Activated T-cell treated with anti-CD3 and anti-CD28 coated beads, Interleukin-2, amount 50 U/mL, for 72 hours (primary cell): ENCODE measurements at places on chromosomes 6 and 20. TPM values are rescaled to one million over a fixed set of nuclear protein-coding genes. Genes with fewer than 3 reads are reported as not detected.

GRCh38 chr6:51842804-51843378, 244.5 kb downstream of the PKHD1 start:
- H3K4me3 ChIP-seq = no peak overlapping the region
- no peak overlapping the region for H3K27ac ChIP-seq
- no peaks in the 10 kb centered on the region for H3K27me3 ChIP-seq
- H3K4me1 ChIP-seq = no peaks in the 10 kb centered on the region
- no peaks in the 10 kb centered on the region for H3K36me3 ChIP-seq

GRCh38 chr20:53706008-53706465, 112.4 kb upstream of the ZNF217 start:
- peaks cover 54% of the 10 kb centered on the region for H3K4me1 ChIP-seq
- no peak for DNase-seq
- peak overlapping the region; percentile 94 for H3K27ac ChIP-seq
- H3K36me3 ChIP-seq = no peaks in the 10 kb centered on the region

GRCh38 chr6:11188161-11188915, 44.1 kb downstream of the NEDD9 start:
- H3K27ac ChIP-seq = peak overlapping the region; percentile 41
- DNase-seq = no peak
- no peaks in the 10 kb centered on the region for H3K4me1 ChIP-seq
- no peaks in the 10 kb centered on the region for H3K27me3 ChIP-seq
- no peak overlapping the region for H3K4me3 ChIP-seq

DNA sequence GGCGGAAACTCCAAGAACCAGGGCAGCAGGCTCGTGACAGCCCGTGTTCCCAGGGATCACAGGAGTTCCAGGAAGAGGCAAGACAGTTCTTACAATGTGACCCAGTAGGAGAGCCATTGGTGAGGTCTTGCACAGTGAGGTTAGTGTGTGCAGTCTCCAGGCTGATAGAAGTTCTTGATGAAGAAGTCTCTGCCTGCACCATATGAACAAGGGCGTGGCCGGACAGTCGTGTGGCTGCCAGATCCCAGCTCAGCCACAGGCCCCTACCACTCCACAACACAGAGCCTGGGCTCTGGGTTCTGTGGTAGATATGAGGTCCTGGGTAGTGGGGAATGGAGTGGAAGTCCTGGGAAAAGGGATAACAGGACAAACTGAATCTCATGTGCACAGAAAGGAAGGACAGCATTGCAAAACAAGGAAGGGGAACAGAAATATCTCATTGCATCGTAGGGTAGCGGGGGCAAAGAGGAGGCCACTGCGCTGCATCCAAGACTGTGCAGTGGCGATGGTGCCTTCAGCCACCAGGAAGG, 65.2 kb downstream of the STX11 start:
- peak overlapping the region; percentile 100 for H3K27ac ChIP-seq
- H3K4me3 ChIP-seq = peak overlapping the region; percentile 90
- peaks cover 3% of the 10 kb centered on the region for H3K27me3 ChIP-seq
- H3K4me1 ChIP-seq = peaks cover 41% of the 10 kb centered on the region
- H3K36me3 ChIP-seq = peaks cover 4% of the 10 kb centered on the region

DNA sequence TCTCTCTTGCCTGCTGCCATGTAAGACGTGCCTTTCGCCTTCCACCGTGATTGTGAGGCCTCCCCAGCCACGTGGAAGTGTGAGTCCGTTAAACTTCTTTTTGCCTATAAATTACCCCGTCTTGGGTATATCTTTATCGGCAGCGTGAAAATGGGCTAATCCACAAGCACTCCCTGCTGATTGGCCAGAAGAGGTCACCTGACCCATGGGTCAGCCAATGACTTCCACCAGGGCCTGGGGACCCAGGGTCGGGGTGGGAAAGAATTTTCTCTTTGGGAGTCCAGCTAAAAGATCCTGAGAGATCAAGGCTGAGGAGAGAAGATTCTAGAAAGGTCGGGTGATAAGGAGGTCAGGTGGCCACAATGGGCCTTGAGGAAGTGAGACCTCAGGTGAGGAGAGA, 17.1 kb downstream of the ZBP1 start:
- H3K36me3 ChIP-seq = no peaks in the 10 kb centered on the region
- H3K27me3 ChIP-seq = no peaks in the 10 kb centered on the region
- peaks cover 32% of the 10 kb centered on the region for H3K4me1 ChIP-seq

- no peaks in the 10 kb centered on the region for H3K4me1 ChIP-seq
- peaks cover 5% of the 10 kb centered on the region for H3K36me3 ChIP-seq
- no peak overlapping the region for H3K27ac ChIP-seq
Observed at GRCh38 chr6:328136-328670, 35.9 kb downstream of the DUSP22 start.

DNA sequence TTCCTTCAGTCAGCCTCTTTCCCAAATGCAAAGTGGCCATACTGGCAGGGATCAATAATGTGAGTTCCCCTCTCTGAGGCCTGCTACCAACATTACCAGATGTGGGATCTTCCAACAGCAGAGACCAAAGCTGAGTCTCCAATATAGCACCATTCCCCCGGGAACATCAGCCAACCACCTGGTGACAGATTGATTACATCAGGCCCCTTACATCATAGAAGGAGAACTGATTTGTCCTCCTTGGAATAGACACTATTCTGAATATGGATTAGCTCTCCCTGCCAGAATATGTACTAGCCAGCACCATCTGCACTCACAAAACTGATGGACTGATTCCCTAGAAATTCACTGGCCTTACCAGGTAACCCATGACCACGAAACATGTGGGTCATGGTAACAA, 61.9 kb upstream of the CARMIL1 start:
- H3K27ac ChIP-seq = no peak overlapping the region
- DNase-seq = no peak

DNA sequence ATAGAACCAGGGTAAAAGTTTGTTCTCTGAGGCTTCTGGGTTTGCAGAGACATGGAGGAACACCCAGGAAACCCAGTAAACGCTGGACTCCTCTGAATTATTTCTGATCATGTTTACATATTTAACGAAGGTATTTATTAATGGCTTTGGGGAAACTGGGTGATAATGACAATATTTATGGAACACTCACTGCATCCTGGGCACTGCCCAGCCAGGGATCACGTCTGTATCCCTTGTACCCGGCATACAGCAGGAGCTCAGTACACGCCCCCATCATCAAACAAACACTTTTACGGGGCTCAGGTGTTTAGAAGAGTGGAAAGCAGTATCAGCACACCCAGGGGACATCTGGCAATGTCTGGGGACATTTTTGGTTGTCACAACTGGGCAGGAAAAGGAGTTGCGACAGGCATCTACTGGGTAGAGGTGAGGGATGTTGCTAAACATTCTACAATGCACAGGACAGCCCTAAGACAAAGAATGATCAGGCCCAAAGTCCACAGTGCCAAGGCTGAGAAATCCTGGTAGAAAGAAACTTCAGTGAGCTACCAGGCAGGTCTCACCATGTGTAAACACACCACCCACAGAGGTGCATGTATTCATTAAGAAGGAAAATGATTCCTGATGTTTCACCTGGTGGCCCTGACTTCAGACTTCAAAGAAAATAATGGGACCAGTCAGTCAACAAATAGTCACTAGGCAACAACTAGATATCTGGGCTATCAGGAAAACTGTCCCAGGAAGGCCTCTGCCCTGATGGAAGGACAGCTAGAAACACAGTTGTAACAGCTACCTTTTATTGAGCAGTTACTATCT, 35.3 kb downstream of the ZMYND8 start:
- peaks cover 6% of the 10 kb centered on the region for H3K36me3 ChIP-seq
- DNase-seq = no peak
- no peaks in the 10 kb centered on the region for H3K27me3 ChIP-seq
- H3K27ac ChIP-seq = peak overlapping the region; percentile 52

- no peak for DNase-seq
- peaks cover 8% of the 10 kb centered on the region for H3K27me3 ChIP-seq
- H3K4me1 ChIP-seq = peaks cover 6% of the 10 kb centered on the region
- H3K4me3 ChIP-seq = no peak overlapping the region
- peaks cover 4% of the 10 kb centered on the region for H3K36me3 ChIP-seq
- H3K27ac ChIP-seq = no peak overlapping the region
Observed at GRCh38 chr6:156582509-156582992, 194.6 kb upstream of the ARID1B start.

DNA sequence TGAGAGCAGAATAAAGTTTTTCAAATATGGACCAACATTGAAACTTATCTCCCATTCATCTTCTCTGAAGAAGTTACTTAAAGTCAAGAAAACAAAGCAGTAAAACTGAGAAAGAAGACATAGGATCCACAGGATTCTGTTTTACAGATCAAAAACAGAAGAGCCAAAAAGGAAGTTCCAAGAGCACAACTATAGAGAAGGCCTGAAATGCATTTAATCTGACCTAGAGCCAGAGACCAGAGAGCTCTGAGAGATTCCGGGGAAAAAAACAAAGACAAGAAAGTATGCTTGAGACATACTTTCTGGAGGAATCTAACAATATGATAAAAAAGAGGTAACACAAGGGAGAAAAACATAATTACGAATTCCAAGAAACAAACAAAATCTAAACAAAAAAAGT, 26.1 kb downstream of the SRPK1 start:
- H3K4me3 ChIP-seq = no peak overlapping the region
- H3K27ac ChIP-seq = peak overlapping the region; percentile 6
- H3K27me3 ChIP-seq = no peaks in the 10 kb centered on the region
- H3K4me1 ChIP-seq = peaks cover 7% of the 10 kb centered on the region
- H3K36me3 ChIP-seq = peaks cover 17% of the 10 kb centered on the region

DNA sequence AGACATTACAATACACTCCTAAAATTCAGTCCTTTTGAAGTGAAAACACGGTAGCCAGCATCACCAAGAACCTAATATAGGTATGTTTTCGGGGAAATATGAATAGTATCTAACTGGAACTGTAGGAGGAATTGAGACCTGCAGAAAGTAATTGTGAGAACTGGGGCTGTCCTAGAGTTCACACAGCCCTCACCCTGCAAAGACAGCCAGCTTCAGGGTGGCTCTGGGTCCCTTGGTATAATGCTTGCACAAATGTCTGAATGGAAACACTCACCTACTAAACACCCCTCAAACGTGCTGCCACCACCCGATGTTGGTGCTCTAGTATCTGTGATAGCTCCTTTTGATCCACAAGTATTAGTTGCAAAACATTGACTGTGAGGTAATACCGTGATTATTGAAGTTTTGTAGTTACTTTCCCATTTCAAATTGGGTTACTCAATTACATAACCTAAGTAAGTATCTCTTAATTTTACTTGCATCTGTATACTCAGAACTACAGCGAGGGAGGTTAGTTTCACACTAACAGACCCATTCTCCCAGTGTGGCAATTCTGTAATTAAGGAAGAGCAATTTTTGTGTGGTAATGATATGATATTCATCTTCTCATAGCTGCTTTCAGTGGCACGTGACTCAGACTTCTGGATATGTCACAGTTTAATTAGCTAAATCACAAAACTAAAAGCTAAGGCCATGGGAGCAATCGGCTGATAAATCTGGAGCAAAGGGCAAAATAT, 129.5 kb downstream of the INSM1 start:
- peak overlapping the region; percentile 70 for H3K4me3 ChIP-seq
- no peaks in the 10 kb centered on the region for H3K27me3 ChIP-seq
- peak overlapping the region; percentile 98 for H3K27ac ChIP-seq
- DNase-seq = no peak
- H3K4me1 ChIP-seq = peaks cover 70% of the 10 kb centered on the region

GRCh38 chr20:33709398-33709797, 10.7 kb downstream of the PXMP4 start:
- H3K27ac ChIP-seq = peak overlapping the region; percentile 88
- no peaks in the 10 kb centered on the region for H3K27me3 ChIP-seq
- peak overlapping the region; percentile 30 for H3K4me3 ChIP-seq
- peaks cover 3% of the 10 kb centered on the region for H3K36me3 ChIP-seq
- peak; percentile 9 for DNase-seq
- peaks cover 23% of the 10 kb centered on the region for H3K4me1 ChIP-seq

DNA sequence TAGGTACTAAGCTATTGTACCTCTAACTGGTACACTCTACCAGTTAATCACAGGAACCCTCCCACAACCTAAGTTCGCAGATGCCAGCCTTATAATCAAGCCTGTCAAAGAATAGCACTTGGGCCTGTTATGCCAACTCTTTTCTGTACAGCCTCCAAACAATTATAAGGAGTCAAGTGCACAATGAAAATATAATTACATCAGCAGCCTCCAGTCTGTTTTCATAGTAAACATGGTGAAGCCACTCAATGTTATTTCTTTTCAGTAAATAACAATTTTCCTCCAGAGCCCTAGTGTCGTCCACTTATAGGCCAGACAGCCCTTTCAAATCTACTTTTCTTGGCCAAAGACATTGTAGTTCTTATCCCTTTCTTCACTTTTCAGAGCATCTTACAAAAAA, 82.7 kb upstream of the CARMIL1 start:
- H3K27me3 ChIP-seq = peaks cover 17% of the 10 kb centered on the region
- H3K4me1 ChIP-seq = no peaks in the 10 kb centered on the region
- DNase-seq = no peak

- no peaks in the 10 kb centered on the region for H3K36me3 ChIP-seq
- H3K4me1 ChIP-seq = peaks cover 25% of the 10 kb centered on the region
- H3K27me3 ChIP-seq = peaks cover 33% of the 10 kb centered on the region
- H3K27ac ChIP-seq = no peak overlapping the region
Observed at GRCh38 chr6:81749707-81750106, 2.8 kb downstream of the TENT5A start.

DNA sequence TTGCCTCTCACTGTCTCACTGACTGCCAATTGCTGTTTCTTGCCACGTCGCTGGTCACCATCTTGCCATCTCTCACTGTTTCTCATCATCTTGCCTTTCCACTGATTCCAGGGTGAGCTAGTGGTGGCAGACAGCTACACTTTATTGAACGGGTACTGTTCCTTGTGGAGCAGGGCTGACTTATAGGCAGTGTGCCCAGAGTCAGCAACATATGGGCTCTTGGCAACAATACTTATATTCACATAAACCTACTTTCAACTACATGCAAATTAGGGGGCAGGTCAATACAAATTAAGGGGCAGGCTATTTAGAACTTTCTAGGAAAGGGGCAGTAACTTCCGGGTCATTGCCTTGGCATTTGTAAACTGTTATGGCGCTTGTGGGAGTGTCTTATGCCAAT, 186.2 kb upstream of the SYNDIG1 start:
- H3K4me1 ChIP-seq = no peaks in the 10 kb centered on the region
- no peaks in the 10 kb centered on the region for H3K36me3 ChIP-seq
- no peak for DNase-seq

SCP2D1 gene
- not detected for total RNA-seq

SLC2A10 gene
- 0.07 TPM for total RNA-seq

SPATS1 gene
- not detected for total RNA-seq

DNAH8 gene
- 0.02 TPM for total RNA-seq

KHDRBS2 gene
- not detected for total RNA-seq
